ENCODE measurements at places on chromosomes 13 and 19. TPM values are rescaled to one million over a fixed set of nuclear protein-coding genes. Genes with fewer than 3 reads are reported as not detected.
A peak's percentile ranks its signal among the peaks of the same experiment; 100 is the strongest.

- DNase-seq = peak; percentile 97
Observed at GRCh38 chr19:1260749-1261537, 8.2 kb upstream of the CIRBP start.

GRCh38 chr19:44107751-44108150, 5.4 kb upstream of the ZNF225 start:
- DNase-seq = no peak

DNA sequence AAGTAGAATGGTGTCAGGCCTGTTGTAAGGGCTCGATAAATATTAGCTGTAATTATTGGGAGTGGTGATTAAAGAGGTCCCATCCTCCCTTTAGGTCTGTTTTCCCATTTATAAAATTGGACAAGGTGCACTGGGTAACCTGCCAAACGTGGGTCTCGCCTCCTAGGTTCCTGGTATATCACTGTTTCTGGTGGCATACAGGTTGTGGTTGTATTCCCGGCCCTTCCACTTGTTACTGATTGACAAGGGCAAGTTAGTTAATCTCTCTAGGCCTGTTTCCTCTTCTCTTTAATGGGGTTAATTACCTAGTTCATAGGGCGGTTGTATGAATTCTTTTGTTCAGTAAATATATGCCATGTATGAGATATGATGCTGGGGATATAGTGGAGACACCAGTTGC, 1.5 kb downstream of the PPP2R1A start:
- DNase-seq = no peak

Gene PEG3
- total RNA-seq = 2.5 TPM

Gene LYPD3
- total RNA-seq = 1.5 TPM

Gene ELANE
- total RNA-seq = 0.43 TPM

Gene NPHS1
- 0.09 TPM for total RNA-seq

Gene KLK3
- total RNA-seq = 4.8 TPM
